ENCODE measurements at places on chromosomes 3 and 15.

- DNase-seq = no peak
Observed at GRCh38 chr3:178194539-178194938, 341.7 kb upstream of the KCNMB2 start.

DNA sequence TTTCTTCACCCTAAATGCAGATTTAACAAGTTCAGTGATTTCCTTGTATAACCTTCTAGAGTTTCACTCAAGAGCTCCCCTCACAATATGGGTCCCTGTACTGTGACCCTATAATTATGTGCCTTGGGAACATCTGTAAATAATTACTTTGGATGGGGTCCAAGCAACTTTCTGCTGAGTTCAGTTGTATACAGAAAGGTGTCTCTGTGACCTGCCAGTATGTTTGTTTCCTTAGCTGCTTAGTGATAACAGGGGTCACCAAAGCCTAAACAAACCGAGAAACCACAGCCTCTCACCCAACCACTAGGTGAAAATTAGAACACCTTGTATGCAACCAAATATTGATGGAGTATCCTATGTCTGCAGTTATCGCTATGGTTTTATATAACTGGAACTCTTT lies 29.8 kb upstream of the SLC25A36 start:
- no peak for DNase-seq

- DNase-seq = no peak
Observed at GRCh38 chr3:95246413-95246812, 1183.6 kb downstream of the NSUN3 start.

- DNase-seq = no peak
Observed at GRCh38 chr3:123397050-123397590, 51.8 kb downstream of the ADCY5 start.

GRCh38 chr3:33030246-33030645 lies 66.7 kb downstream of the GLB1 start:
- no peak for DNase-seq

- no peak for DNase-seq
Observed at GRCh38 chr3:148420242-148420641, 277.5 kb upstream of the AGTR1 start.

DNA sequence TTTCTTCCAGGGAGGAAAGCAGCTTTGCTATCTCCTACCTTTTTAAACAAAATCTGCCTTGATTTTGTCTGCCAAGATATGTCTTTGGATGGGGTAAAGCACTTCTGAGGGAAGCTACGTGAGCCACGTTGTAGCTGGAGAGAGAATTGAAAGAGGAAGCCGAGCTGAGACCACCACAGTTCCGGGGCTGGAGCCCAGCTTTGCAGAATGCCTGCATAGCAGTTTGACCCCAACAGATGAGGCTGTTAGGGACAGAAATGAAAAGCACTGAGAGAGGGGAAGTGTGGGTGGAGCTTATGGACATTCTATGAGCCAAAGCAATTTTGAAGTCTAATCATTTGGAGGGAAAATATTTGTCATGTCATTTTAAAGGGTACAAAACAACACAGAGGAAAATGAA lies 45.4 kb downstream of the LIPC start:
- DNase-seq = no peak

DNA sequence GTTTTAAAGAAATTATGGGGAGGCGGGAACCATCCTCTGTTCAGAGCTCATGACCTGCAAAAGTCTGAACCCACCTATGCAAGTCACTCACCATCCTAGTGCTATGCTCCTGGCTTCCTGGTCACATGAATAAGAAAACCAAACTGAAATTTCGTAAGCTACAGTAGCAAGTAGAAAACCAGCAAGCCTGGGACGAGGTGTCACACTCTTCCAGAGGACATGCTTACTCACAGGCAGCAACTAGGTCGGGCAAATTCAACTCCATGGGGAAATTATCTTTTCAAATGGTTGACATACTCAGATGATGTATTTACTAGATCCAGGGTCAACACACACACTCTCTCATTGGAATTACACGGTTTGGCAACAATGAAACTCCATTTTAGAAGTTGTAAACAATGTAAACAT lies 31.3 kb downstream of the LDHAL6B start:
- DNase-seq = no peak

GRCh38 chr15:27017168-27017809 lies 46.3 kb downstream of the GABRG3 start:
- no peak for DNase-seq

GRCh38 chr15:51335538-51336410 lies 2.6 kb downstream of the CYP19A1 start:
- DNase-seq = no peak

DNA sequence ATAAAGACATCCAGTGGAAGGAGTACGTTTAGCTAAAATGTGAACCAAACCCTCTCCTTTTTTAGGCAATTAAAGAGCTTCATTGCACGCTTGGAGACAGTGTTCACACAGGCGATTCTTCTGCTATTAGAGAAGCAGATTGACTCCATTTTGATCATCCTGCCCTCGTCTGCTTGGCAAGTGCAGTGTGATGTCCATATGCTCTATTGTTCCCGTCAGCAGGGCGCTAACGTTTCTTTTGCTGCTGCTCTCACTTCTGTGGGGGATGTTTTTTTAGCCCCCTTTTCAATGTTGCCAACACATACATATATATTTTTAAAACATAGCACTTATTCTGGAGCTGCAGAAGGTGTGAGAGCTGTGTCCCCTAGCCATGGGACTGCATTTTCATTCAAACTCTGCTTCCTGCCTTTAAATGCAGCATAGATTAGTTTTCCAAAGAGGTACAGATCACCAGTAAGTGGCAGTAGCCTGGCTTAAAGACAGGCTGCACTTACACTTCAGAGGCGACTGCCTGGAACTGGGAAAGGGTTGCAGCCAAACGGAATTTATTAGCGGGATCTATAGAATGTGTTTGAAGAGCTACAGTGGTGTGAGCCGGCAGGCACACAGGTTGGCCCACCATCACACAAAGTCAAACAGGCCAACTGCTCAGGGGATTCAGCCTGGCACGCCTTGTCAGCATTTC lies 292.6 kb upstream of the DPH6 start:
- no peak for DNase-seq

GRCh38 chr3:150765949-150766720 lies 3.2 kb upstream of the SIAH2 start:
- no peak for DNase-seq

DNA sequence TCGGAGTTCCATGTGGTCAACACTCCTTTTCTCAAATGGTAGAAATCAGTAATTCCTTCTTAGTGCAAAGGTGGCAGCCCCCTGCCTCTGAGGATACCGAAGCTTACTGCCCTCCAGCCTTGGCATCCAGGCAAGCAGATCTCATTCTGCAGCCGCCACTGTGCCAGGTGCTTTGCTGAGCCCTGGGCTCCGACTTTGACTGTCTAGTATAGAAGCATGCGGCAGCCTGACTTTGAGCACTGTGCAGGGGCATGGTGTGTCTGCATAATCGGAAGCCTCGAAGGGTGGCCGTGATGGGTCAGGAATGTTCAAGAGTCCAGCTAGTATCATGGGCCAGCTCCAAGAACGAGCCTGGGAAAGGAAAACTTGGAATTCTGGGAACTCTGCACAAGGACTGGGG lies 39.7 kb downstream of the ABTB1 start:
- DNase-seq = no peak

- DNase-seq = no peak
Observed at GRCh38 chr3:195714380-195715011, 6.3 kb upstream of the MUC20 start.

GRCh38 chr15:65987100-65987499 lies 117.8 kb downstream of the RAB11A start:
- DNase-seq = no peak

- DNase-seq = no peak
Observed at GRCh38 chr3:55852326-55852725, 365.2 kb upstream of the WNT5A start.

- no peak for DNase-seq
Observed at GRCh38 chr3:195769551-195769950, 42.2 kb downstream of the MUC4 start.

- DNase-seq = no peak
Observed at GRCh38 chr3:141915016-141915415, 38.6 kb downstream of the ATP1B3 start.

DNA sequence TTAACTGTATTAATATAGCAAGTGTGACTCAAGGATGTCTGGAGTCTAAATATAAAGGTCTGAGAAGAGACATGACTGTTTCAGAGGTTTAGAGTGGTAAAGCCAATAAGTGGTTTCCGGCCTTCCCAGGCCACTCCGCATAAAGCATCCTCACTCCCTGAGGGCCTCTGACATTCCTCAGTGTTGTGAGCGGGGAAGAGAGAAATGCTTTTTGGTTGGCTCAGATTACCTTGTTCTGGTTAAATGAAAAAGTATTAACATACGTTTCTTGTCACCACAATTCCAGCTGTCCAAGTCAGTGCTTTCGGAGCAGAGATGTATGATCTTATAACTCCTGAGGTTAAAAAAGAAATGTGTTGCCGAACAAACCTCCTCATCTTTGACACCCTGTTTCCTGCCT lies 103.8 kb downstream of the RBMS3 start:
- DNase-seq = no peak

- peak; percentile 9 for DNase-seq
Observed at GRCh38 chr3:119559441-119559963, at the start of gene CD80. Gene CD80 (minus strand): TSS chr3:119559614. CDS start chr3:119557728, 1,886 bp downstream.

- DNase-seq = no peak
Observed at GRCh38 chr15:80568876-80569605, 126.1 kb upstream of the ABHD17C start.

- no peak for DNase-seq
Observed at GRCh38 chr3:129628169-129628522, 21.7 kb upstream of the PLXND1 start.

- DNase-seq = no peak
Observed at GRCh38 chr3:136305879-136306278, 55.7 kb downstream of the PCCB start.

GRCh38 chr3:27714692-27715453 lies 7.2 kb downstream of the EOMES start:
- DNase-seq = no peak

DNA sequence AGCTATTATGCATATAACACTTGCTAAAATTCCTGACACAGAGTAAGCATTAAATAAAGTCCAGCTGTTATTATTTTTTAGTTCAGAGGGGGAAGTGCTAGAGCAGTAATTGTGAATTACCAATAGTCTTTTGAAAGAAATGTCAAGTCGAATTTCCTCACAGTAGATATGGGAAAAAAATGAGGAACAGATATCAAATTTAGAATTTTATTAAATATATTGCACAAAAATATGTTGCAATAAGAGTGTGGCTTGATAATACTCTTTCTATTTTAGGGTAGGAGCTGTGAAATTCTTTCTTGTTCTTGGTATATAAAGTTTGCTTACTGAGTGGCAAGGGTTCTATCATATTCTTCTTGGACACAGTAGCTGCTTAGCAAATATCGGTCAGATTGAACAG lies 181.3 kb downstream of the NFKBIZ start:
- no peak for DNase-seq

DNA sequence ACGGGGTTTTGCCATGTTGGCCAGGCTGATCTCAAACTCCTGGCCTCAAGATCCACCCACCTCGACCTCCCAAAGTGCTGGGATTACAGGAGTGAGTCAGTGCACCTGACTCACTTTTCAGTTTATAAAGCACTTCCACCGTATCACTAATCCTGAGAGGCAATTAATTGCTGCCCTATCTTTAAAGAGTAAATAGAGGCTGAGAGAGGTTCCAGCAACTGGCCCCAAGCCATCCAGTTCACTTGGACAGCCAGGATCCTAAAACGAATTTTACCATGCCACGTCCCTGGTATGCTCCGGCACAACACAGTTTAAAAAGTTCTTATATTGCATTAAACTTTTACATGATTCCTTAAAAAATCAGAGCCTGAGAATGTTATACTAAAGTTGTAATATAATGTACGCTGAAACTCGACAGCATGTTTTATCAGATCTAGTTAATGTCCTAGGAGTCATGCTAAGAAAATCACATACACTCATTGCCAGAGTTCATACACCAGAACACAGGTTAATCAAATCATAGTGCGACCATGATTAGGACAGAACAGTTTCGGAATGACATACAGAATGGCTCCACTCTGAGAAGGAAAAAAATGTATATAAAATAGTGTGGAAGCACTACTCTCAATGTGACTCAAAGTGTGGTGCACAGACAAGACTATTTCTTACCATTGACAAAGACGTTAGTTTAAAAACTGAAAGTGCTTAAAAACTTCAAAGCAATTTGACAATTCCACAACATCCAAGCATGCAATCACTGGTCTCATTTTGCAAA lies 125.4 kb downstream of the ULK4 start:
- DNase-seq = no peak

GRCh38 chr15:98753726-98754656 lies 105.7 kb downstream of the IGF1R start:
- no peak for DNase-seq

DNA sequence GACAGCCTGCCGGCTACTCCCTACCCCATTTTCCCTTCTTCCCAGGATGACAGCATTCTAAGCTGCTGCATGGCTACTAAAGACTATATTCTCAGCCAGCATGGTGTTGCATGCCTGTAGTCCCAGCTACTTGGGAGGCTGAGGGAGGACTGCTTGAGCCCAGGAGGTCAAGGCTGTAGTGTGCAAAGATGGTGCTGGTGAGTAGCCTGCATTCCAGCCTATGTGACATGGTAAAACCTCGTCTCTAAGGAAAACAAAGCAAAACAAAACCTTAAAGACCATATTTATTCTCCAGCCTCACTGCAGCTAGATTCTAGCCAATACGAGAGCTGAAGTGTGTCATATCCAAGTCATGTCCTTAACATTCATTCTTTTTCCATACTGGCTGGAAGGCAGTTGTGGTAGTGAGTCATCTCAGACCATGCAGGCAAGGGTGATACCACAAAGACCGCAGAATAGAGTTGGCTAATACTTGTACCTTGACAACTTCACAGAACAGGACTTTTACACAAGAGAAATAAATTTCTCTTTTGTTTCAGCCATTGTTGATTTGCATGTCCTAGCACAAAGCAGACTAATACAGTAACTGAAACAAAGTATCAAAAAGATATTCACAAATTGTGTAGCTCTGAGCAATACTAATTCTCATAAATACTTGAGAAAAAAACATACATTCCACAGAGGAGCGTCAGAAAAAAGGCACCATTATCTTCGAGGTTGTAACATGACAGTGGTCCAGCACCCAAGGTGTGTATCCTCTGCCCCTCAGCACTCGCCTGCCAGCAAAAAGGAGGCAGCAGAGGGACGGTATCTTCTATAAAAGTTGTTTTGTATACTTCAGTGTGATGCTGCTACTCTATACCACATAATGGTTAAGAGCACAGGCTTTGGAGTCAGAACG lies 14.8 kb downstream of the PBRM1 start:
- peak; percentile 20 for DNase-seq

DNA sequence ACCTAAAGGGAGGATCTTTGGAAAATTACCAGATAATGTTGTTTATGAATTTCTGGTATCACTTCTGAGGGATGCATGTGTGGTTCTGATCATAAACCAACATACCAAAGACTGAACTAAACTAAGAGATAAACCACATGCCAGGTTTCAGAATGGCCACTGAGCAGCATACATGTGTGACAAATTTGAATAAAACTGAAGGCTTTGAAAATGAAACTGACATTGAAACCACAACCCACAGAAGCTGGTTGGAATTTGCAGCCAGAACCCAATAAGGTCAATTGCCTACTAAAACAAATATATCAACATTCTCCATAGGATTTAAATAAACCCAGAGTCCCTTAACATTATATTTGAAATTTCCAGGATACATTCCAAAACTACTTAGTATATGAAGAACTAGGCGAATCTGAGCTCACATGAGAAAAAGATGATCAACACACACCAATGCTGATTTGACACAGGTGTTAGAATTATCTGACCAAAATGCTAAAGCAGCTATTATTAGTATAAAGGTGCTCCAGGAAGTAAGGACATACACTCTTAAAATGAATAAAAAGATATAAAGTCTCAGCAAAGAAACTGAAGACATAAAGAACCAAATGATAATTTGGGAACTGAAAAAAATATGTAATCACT lies 125.0 kb downstream of the ZNF280D start:
- no peak for DNase-seq
